ENCODE measurements at places on chromosomes 13 and 19.

DNA sequence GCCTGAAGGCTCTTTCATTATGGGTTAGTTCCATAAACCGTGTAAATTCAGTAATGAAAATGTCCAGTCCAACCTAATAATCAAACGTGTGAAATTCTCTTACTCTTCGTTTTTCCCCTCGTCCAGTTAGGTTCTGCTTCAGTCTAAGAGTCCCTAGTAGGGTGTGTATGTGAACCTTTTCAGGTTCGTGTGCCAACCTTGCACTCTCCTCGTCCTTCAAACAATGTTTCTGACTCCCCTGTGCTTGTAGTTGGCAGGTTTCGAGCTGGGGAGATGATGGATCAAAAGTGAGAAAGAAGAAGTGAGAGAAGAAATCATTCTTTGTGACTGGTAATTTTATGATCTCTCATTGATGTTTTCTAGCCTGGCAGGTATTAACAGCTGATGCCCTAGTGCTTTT is 366.1 kb downstream of the GPC5 start:
- no peak for DNase-seq

GRCh38 chr19:4206818-4207484 is 22.4 kb upstream of the EBI3 start:
- no peak for DNase-seq

- DNase-seq = no peak
Measured at GRCh38 chr19:3357992-3358688, 8.2 kb upstream of the NFIC start.

DNA sequence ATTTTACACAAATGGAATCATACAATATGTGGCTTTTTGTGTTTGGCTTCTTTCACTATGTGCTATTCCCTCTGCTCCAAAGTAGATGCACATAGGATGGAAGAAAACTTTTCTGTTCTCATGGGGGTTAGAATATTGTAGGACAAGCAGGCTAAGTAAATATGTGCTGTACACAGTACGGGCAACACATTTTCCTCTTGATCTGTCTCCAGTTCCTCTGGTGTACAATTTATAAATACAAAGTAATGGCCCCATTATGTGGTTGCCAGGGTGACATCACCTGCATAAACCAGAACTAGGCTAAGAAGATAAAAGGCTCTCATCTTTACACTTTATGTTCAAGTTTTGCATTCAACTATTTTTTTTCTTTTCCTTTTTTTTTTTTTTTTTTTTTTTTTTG is 41.0 kb upstream of the SOX21 start:
- DNase-seq = no peak

GRCh38 chr13:48831248-48831647 is 144.5 kb upstream of the FNDC3A start:
- no peak for DNase-seq
